ENCODE measurements at places on chromosomes 16 and 17.
A peak's percentile ranks its signal among the peaks of the same experiment; 100 is the strongest.

GRCh38 chr17:32314636-32315035 is 27.3 kb downstream of the C17orf75 start:
- no peak for DNase-seq

- no peak for DNase-seq
Observed at GRCh38 chr17:66233023-66233753, 4.0 kb upstream of the APOH start.

DNA sequence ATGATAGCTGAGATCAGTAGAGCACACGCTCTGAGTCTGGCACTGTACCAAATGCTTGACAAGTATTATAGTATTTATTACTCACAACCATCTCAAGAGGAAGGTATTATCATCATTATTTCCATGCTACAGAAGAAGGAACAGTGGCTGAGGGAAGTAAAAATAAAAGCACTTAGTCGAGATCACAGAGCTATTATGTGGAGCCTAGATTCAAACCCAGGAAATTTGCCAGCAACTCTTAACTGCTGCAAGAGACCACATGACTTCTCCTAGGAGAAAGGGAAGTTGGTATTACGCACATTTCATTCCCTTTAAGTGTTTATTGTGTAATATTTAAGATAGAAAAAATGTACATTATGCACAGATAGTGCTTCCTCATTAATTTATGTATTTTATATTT is 1.0 kb upstream of the RHOT1 start:
- peak; percentile 98 for DNase-seq

GRCh38 chr17:78146471-78146869 is 285 bp downstream of the C17orf99 start:
- DNase-seq, result no peak

GRCh38 chr16:81521141-81521626 is 76.6 kb downstream of the CMIP start:
- DNase-seq, result no peak

- DNase-seq, result no peak
Observed at GRCh38 chr16:82582975-82583374, 43.8 kb upstream of the CDH13 start.

DNA sequence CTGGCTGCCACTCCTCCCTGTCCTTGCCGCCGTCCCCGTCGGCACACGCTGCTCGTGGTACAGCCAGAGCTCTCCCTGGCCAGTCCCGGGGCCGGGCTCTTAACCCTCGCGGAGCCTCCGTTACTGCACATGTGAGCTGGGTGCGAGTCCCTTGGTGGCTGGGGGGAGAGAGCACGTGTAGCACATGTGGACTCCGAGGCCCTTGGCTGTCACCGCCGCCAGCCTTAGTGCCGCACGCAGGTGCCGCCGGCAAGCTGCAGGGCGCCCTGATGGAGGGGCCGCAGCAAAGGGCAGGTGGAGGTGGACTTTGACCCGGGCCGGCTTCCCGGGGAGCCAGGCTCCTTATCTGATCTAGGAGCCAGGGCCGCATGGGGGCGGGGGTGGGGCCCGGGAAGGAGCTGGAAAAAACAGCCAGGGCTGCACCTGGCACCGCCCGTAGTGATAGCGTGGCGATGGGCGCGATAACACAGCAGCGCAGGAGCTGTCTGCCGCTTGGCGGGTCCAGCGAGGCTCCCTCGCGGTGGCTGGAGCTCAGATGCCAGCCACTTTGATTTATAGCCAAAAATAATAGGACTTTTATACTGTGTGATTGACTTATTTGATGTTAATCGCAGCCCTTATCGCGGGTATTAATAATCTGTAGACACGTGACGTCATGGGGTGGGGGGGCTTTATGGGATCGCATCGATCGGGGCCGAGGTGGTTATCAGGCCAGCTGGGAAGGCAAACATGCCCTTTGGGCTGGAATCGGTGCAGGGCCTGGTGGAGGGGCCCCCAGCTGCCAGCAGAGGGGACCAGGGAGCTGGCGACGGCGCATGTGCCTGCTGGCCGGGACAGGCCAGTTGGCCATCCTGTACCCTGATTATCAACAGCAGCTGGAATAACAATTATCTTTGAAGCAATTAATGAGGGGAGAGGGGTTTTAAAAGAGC is 35.1 kb downstream of the ZFPM1 start:
- DNase-seq, result no peak

GRCh38 chr16:50887500-50888298 is 145.8 kb downstream of the CYLD start:
- DNase-seq, result peak; percentile 70

- no peak for DNase-seq
Observed at GRCh38 chr16:2386990-2387389, 42.3 kb upstream of the CCNF start.

- DNase-seq, result no peak
Observed at GRCh38 chr16:59601452-59601851, 867.3 kb upstream of the GOT2 start.

DNA sequence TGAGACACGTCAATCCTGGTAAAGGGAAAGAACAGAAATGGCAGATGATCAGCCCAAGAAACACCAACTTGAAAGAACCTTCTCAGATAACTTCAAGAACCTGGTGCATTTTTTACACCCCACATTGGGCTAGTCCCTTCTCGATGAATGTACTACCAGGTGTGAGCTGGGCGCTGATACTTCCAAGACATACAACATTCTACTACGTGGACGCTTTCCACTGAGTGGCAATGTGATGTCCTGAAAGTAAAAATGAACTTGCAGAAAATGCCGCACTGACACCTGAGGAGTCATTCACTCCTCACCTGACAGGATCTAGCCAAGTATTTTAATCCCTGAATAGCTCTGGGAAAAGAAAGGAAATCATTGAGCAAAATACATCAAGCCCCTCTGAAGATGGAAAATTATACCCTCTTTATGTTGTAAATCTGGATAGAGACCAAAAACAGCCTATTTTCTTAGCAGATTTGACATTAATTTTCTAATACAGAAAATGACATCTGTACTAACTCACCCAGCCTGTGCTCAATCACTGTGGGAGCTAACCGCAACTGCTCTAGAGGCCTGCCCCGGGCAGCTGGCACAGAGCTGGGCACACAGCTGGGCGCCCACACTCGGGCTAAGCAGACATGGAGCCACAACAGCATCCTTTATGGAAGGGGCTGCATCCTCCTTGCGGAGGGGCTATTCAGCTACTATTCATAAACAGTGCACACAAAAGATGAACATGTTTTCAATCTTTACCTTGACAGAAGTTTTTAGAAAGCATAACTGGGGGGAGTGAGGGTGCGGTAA is 16.2 kb downstream of the SNN start:
- no peak for DNase-seq

DNA sequence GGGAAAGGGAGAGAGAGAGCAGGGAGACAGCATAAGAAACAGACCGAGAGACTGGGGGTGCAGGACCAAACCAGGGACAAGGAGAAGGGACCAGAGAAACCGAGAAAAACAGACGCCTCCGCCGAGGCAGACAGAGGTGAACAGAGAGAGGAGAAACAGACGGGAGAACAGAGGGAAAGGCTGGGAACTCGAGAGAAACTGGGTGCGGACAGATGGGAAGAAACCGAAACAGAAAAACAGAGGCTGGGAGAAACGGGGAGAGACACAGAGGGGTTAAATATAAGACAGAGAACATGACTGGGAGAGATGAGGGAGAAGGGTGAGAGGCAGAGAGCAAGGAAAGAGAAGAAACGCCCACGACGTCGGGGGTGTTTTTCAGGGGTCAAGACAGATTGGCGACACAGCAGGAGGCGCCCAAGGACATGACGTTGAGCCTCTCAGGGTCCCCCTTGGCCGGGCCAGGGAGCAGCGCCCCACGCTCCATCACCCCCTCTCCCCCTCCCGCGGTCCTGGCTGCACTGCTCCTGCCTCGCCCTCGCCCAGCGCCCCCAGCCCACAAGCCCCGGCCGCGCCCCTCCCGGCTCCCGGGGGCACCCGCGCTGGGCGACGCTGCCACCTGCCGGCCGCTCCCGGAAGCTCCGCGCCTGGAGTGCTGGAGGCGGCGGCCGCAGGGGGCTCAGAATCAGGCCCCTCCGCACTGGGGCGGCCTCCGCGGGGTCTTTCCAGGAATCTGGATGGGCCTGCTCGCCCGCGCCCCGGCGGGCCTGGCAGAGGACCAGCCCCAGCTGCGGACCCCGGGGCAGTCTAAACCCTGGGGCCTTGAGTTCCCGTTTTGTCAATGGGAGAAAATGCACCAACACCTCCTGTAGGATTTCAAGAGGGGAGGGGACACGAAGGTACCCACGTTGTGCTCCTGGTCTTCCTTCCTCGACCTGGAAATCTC is 1.3 kb upstream of the TMEM92 start:
- peak; percentile 30 for DNase-seq

DNA sequence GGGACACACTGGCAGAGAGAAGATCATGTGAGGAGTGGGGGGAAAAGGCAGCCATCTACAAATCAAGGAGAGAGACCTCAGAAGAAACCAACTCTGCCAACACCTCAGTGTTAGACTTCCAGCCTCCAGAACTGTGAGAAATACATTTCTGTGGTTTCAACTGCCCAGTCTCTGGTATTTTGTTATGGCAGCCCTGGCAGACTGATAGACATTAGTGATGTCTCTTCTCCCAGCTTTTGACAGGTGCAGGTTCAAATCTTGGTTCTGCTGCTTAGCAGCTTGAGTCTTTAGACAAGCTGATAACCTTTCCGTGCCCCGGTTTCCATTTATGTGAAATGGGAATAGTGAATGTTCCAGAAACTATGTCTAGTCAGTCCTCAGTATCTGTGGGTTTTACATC is 199.5 kb downstream of the SNX29 start:
- DNase-seq, result no peak

DNA sequence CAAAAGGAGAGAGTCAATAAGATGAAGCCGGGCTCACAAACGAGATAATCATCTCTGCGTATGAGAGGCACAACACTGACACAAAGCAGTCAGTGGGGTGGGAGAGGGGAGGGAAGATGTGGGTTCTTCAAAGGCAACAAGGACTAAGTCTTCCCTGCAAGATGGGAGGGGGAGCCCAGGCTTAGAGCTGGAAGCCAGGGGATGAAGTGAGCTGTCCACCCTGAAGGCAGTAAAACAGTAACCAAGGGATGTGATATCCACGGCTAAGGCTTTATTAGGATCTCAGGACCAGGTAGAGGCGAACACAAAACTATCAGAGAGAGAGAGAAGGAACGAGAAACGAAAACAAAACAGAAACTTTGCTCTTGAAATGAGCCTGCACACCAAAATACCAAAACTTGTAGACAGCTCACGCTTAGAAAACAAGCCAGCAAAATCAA is 115.9 kb downstream of the DYNLRB2 start:
- no peak for DNase-seq

DNA sequence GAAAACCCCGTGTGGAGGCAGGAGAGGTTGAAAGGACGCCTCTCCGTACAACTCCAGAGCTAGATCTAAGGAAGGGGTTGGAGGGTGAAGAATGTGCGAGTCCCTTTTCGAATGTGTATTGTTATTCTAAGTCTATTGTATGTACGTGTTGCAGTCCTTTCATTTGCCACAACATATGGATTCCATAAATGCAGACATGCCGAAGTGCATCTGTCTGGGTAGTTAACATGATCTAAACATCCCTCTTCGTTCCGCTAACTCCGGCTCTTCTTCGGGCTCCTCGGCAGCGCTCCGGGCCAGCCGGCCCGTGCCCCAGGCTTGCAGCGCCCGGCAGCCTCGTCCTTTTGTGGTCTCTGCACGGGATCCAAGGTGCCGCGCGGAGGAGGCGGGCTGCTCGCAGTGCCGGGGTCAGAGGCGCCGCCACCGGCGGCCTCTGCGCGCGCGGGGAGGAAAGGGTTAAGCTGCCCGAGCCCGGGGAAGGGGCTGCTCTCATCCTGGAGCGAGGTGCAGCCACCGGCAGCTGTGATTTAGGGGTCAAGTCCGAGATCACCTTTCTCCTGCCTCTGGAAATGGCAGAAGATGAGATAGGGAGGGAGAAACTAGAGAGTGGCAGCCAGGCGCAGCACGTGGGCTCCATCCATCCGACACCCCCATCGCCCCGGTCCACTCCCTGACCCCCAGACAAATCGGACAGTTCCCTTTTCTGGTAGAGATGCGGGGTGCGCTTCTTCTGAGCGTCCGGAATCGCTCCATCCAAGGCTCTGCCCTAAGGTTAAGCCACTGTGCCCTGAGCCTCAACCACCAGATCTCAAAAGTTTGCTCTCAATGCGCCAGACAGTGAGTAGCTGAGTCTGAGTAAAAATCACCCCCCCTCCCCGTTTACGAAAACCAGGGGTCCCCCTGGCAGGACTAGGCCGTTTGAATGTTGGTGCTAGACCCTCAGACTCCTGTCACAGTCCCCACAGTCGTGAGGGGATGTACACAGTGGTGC is 15.1 kb upstream of the ZFHX3 start:
- DNase-seq, result no peak

DNA sequence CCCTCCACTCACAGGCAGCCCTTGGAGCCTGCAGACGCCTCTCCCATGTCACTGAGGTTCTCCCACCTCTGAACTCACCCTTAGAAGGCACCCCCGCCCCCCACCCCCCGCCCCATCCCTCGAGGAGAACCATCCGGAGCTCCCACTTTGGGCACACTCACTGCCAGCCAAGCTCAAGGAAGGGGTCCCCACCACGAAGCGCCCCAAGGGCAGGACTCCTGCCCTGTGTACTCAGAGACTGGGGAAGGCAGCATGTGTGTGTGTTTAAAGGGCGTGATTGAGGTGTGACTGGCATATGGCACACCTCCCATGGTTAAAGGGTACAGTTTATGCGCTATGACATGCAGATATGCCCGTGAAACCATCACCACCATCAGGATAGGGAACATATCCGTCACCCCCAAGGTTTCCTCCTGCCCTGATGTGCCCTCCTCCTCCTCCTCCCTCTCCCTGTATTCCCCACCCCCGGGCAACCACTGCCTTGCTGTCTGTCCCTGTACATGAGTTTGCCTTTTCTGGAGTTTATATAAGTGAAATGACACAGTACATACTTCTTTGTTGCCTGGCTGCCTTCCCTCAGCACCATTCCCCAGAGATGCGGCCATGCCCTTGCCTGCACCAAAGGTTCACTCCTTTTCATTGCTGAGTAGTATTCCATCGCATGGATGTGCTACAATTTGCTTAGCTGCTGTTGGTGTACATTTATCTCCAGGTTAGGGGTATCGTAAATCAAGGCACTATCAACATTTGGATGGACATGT is 14.0 kb upstream of the RBFOX3 start:
- no peak for DNase-seq

GRCh38 chr16:15502041-15502725 is 67.8 kb downstream of the BMERB1 start:
- peak; percentile 60 for DNase-seq

GRCh38 chr17:54494721-54495715 is 405.6 kb upstream of the TOM1L1 start:
- DNase-seq, result no peak

Data from inflammatory macrophage treated with lipopolysaccharide for 4 hours (primary cell).